ENCODE measurements at places on chromosomes 5 and 9.

- DNase-seq = peak; percentile 96
Measured at GRCh38 chr9:91150998-91151717, 210.6 kb downstream of the AUH start.

DNA sequence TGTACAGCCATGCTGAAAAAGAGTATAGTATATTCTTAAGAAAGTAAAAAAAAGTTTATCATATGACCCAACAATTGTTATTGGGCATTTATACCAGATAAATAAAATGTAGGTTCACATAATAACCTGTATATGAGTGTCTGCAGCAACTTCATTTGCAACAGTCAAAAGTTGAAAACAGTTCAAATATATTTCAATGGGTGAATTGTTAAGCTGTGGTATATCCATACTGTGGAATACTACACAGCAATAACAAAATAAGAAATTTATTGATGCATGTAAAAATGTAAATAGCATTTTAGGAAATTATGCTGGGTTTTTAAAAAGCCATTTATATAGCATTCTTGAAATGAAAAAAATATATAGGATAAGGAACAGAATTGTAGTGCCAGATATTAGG is 1420.1 kb upstream of the ACO1 start:
- no peak for DNase-seq

DNA sequence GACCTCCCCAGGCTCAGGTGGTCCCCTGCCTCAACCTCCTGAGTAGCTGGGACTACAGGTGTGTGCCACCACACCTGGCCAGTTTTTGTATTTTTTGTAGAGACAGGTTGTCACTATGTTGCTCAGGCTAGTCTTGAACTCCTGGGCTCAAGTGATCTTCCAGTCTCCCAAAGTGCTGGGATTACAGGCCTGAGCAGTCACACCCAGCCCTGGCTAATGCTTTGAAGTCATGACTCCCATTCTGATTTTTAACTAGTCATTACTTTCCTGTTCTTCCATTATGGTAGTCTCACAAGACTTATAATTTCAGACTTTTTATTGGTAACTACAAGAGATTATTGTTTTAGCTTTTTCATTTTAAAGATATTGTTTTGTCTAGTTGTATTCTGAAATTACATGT is 26.3 kb downstream of the UBAP1 start:
- no peak for DNase-seq

DNA sequence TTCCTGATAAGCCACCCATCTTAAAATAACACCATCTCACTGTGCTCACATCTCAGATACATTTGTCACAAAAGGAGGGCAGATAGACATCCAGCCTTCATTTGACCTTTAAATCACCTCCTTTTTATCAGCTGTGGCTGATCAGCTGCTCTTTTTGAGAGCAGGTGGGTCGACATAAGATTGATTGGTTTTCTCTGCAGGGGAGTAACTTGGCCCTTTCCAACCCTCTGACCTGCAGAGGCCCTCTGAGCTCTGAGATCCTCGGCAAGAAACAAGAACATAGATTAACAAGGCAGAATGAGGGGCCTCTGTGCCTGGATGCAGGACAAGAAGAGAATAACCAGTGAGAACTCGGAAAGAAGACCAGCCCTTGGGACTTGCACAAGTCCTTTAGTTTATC is 33.5 kb upstream of the GLRA1 start:
- DNase-seq = no peak

DNA sequence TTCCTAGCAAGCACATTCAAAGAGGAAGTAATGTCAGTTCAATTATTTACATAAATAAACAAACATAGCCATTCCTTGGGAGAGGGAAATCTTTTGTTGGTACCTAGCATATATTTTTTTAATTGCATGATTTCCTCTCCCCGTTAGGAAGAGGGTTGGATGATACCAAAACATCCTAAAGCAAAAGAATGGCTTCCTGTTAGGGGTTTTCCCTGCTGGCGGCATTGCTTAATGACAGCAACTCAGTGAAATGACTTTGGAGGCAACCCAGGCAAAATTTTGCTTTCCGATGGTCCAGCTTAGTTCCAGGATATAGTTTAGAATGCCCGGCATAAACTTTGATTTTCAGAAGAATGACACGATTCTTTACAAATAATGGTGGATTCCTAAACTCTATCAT is 73.2 kb downstream of the MAT2B start:
- no peak for DNase-seq

- no peak for DNase-seq
Measured at GRCh38 chr5:113510836-113511451, 2.5 kb upstream of the YTHDC2 start.

DNA sequence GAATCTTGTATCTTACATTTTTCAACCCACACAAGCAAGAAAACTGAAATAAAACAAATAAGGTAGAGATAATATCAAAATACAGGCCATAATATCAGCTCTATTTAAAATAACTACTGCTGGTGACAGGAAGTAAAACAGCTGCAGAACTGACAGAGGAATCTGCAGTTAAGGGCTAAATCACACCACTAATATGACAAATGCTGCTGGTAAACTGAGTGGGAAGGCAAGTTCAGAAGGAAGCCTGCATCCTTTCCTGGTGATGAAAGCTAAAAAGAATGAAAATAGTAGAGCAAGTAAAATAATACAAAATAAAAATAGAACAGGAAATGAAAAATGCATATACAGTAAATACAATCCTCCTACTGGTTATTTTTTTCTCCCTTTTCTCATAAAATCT is 1293.7 kb upstream of the C9orf72 start:
- no peak for DNase-seq

DNA sequence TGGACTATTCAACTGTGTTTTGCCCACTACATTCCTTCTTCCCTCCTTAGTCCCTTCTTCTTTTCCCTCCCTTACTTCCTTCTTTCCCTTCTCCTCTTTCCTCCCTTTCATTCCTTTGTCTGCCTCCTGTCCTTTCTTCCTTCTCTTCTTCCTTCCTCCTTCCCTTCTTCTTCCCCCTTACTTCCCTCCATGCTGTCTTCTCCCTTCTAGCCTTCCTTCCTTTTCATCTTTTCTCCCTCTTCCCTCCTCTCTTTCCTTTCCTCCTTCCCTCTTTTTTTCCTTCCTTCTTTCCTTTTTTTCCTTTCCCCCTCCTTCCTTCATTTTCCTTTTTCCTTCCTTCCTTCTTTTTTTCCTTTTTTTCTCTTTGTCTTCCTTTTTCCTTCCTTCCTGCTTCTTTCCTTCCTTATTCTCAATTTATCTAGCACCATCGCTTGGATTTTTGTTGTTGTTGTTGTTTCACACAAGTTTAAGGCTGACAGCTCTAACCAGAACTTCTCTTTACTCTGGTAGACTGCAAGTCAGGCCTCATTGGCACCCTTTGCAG is 123.4 kb downstream of the CEMIP2 start:
- no peak for DNase-seq

DNA sequence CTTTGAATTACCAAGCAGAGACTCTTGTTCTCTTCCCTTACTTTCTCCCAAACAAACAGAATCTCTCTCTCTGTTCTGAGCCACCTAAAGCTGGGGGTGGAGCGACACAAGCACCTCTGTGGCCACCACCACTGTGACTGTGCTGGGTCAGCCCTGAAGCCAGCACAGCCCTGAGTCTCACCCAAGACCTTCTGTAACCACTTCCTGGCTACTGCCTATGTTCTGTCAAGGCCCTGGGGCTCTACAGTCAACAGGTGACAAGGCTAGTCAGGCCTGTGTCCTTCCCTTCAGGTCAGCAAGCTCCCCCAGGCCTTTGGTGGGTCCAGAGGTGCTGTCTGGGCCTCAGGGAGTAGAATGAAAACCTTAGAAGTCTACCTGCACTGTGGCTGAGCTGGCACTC is 26.1 kb upstream of the SLC28A3 start:
- DNase-seq = no peak

- peak; percentile 20 for DNase-seq
Measured at GRCh38 chr5:32076699-32077695, 97.1 kb downstream of the GOLPH3 start.

DNA sequence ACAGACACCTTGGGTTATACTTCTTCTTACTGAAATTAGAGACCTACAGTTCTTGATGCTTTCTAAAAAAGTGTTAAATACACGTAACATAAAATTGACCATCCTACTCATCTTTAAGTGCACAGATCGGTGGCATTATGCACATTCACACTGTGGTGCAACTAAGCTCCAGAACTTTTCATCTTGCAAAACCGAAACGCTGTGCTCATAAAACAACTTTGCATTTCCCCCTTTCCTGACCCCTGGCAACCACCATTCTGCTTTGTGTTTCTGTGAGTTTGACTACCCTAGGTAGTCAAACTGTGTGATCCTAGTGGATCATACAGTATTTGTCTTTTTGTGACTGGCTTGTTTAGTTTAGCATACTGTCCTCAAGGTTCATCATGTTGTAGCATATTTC is 3.9 kb downstream of the MVB12B start:
- DNase-seq = no peak

DNA sequence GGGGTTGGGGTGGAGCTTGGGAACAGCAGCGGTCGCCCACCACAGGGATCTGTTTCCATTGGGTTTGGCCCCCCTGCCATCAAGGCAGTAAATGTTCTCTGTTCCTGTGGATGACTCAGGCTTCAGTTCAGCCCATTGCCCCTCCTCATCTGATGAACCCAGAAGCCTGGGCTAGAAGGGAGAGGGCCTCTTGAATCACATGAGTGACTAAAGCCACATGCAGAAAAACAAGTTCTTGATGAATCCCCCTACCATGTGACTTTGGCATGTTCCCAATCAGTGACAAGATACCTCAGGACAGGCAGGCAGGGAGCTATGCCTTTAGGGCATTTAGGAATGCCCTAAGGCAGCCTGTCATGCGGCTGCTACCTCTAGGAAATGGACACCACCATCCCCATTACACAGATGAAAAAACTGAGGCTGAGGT is 2.5 kb downstream of the SH3PXD2B start:
- no peak for DNase-seq

GRCh38 chr5:85452322-85453025 is 1067.8 kb upstream of the EDIL3 start:
- DNase-seq = no peak

- no peak for DNase-seq
Measured at GRCh38 chr9:131039129-131039954, 30.4 kb downstream of the LAMC3 start.

GRCh38 chr9:130770679-130771442 is 64.2 kb upstream of the ABL1 start:
- no peak for DNase-seq

All from bone marrow (tissue), 2 donors.